Thyroid gland (tissue), 4 donors: ENCODE measurements at places on chromosomes 6 and 20. TPM values are rescaled to one million over a fixed set of nuclear protein-coding genes. Genes with fewer than 3 reads are reported as not detected.

PTK6 gene
- total RNA-seq, result not detected

FOXA2 gene
- 5.0 TPM for total RNA-seq

CLIC5 gene
- 10.5 TPM for total RNA-seq

POM121L2 gene
- total RNA-seq, result not detected

FAM83C gene
- total RNA-seq, result not detected

COL9A3 gene
- 5.3 TPM for total RNA-seq

SPINT4 gene
- not detected for total RNA-seq

FAM184A gene
- total RNA-seq, result 23.2 TPM

HLA-DOB gene
- 1.6 TPM for total RNA-seq

COQ3 gene
- total RNA-seq, result 5.3 TPM

DNMT3B gene
- 2.7 TPM for total RNA-seq

TSPO2 gene
- not detected for total RNA-seq

PLCB4 gene
- total RNA-seq, result 65.6 TPM

TRIM15 gene
- total RNA-seq, result not detected

MLN gene
- not detected for total RNA-seq

CLDN20 gene
- total RNA-seq, result not detected

SPEF1 gene
- total RNA-seq, result 1.9 TPM

FOXO3 gene
- total RNA-seq, result 63.4 TPM

BANF2 gene
- not detected for total RNA-seq

MCCD1 gene
- not detected for total RNA-seq

MYLK4 gene
- 0.94 TPM for total RNA-seq

SLC22A16 gene
- not detected for total RNA-seq

CYB5R4 gene
- total RNA-seq, result 12.5 TPM

SMLR1 gene
- total RNA-seq, result not detected

B3GALT4 gene
- total RNA-seq, result 17.1 TPM

TRIM40 gene
- total RNA-seq, result not detected

C6orf141 gene
- total RNA-seq, result 7.4 TPM

EYS gene
- total RNA-seq, result not detected

SNX21 gene
- 41.5 TPM for total RNA-seq

PI16 gene
- 6.7 TPM for total RNA-seq

C6orf15 gene
- not detected for total RNA-seq

ZBTB12 gene
- total RNA-seq, result 1.2 TPM

SIRPD gene
- not detected for total RNA-seq

LY6G6D gene
- not detected for total RNA-seq

SLC17A2 gene
- total RNA-seq, result not detected

TCF15 gene
- total RNA-seq, result 0.59 TPM

FBXO30 gene
- total RNA-seq, result 21.8 TPM

SDCBP2 gene
- 34.9 TPM for total RNA-seq

MUC22 gene
- total RNA-seq, result not detected

DLL1 gene
- total RNA-seq, result 11.7 TPM

PTCRA gene
- total RNA-seq, result not detected

FAM83B gene
- 23.5 TPM for total RNA-seq

PLN gene
- 21.8 TPM for total RNA-seq

DEFB124 gene
- not detected for total RNA-seq

C4A gene
- 263 TPM for total RNA-seq

GJA1 gene
- total RNA-seq, result 158 TPM

HTR1E gene
- total RNA-seq, result 0.33 TPM

PLA2G7 gene
- total RNA-seq, result 10.6 TPM

LIN28B gene
- total RNA-seq, result not detected

TNF gene
- total RNA-seq, result not detected

SUN5 gene
- not detected for total RNA-seq

PRRT1 gene
- total RNA-seq, result 0.81 TPM
